ENCODE measurements at places on chromosomes 5 and 9.

GRCh38 chr9:5879419-5880181 is 11.1 kb upstream of the MLANA start:
- DNase-seq: no peak

GRCh38 chr5:44332285-44332971 is 56.8 kb downstream of the FGF10 start:
- no peak for DNase-seq

DNA sequence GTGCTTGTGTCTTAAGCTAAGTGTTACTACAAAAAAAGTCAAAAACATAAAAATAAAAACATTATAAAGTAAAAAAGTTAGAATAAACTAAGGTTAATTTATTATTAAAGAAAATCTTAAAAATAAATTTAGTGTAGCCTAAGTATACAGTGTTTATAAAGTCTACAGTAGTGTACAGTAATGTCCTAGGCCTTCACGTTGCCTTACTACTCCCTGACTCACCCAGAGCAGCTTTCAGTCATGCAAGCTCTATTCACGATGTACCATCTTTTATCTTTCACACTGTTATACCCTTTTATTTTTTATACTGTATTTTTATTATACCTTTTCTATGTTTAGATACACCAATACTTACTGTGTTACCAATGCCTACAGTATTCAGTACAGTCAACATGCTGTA is 288.1 kb downstream of the HCN1 start:
- no peak for DNase-seq

DNA sequence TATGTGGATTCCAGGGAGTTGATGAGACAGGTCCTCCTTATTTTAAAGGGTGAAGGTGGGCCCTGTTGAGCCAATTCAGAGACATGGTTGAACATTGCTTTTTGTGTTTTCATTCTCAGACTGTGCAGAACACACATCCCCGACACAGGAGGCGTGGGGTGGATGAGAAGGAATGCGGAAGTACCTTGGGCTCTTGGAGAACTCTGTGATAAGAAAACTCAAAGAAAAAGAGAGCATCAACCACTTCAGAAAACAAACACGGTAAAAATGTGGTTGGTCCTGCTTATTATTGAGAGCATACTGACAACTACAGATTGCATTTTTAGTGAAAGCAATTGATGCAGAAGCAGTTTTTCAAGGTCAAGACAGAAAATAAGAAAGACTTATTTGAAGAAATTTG is 659.8 kb downstream of the IRX1 start:
- no peak for DNase-seq

DNA sequence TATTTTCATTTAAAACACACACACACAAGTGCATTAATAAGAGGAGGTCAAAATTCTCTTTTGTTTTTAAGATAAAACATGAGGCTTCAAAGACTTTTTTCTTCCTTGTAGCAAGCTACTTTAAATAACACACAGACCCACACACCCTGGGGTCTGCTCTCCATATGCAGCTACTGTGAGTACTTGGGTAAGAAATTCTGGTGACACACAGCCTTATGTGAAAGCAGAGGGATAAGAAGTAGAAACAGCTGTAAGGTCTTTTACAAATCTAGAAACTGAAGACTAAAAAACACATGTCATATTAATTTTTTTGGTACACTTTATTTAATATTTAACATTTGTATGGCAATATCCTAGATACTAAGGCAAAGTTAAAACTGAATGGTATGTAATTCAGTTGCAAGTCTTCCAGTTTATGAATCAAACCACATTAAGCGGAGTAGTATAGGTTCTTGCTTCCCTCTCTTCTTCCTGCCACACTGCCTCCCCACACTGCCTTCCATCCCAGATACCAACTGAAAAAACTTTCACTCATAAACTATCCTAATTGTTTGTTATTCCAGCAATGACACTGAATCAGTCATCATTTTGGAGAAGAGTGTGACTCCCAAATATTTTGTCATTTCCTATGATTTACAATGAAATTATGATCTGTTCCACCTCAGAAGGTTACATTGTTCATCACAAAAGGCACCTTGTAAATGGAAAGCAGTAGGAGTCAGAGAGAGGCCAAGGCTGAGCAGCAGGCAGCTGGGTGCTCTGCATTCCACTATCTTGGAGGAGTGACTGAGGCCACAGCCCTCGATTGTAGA is 92.0 kb downstream of the PLCXD3 start:
- no peak for DNase-seq
